Dermis microvascular lymphatic vessel endothelial cell (primary cell): ENCODE measurements at places on chromosomes 2 and 18. TPM values are rescaled to one million over a fixed set of nuclear protein-coding genes. Genes with fewer than 3 reads are reported as not detected.

The ATP6V1C2 gene
- under 0.01 TPM in 2 replicates for total RNA-seq

The CRYGC gene
- total RNA-seq: not detected in 2 replicates

The B3GNT7 gene
- 7.2 and 19.1 TPM in 2 replicates for total RNA-seq

The ACVR2A gene
- 3.5 and 4.0 TPM in 2 replicates for total RNA-seq

The CD8B gene
- not detected in 2 replicates for total RNA-seq

The ACMSD gene
- not detected in 2 replicates for total RNA-seq

The INHBB gene
- 20.4 and 35.3 TPM in 2 replicates for total RNA-seq

The PLCD4 gene
- 0.76 and 1.4 TPM in 2 replicates for total RNA-seq

The ANKRD29 gene
- total RNA-seq: 1.3 and 2.0 TPM in 2 replicates

The ATF2 gene
- 37.6 and 41.1 TPM in 2 replicates for total RNA-seq

The ARL5A gene
- total RNA-seq: 52.9 and 66.4 TPM in 2 replicates

The TEX44 gene
- not detected in 2 replicates for total RNA-seq

The IMPA2 gene
- total RNA-seq: 8.6 and 14.8 TPM in 2 replicates

The RTP5 gene
- not detected in 2 replicates for total RNA-seq

The LIMS2 gene
- 3.1 and 5.3 TPM in 2 replicates for total RNA-seq

The FSHR gene
- total RNA-seq: not detected in 2 replicates

The TFPI gene
- 716 and 1,528 TPM in 2 replicates for total RNA-seq

The PIKFYVE gene
- 19.3 and 24.5 TPM in 2 replicates for total RNA-seq

The SATB2 gene
- total RNA-seq: 0.26 and 0.76 TPM in 2 replicates

The C2orf42 gene
- total RNA-seq: 9.9 and 13.7 TPM in 2 replicates

The PSTPIP2 gene
- 0.63 and 0.64 TPM in 2 replicates for total RNA-seq

The SAG gene
- total RNA-seq: under 0.01 TPM in 1 of 2 replicates, not detected in the other

The PLA2R1 gene
- 16.2 and 26.9 TPM in 2 replicates for total RNA-seq

The DNER gene
- total RNA-seq: under 0.01 and 0.13 TPM in 2 replicates

The CIB4 gene
- total RNA-seq: not detected in 2 replicates

The TUBA3E gene
- total RNA-seq: not detected in 2 replicates

The STPG4 gene
- under 0.01 TPM in 1 of 2 replicates, not detected in the other for total RNA-seq

The RSAD2 gene
- 0.25 and 0.39 TPM in 2 replicates for total RNA-seq

The EIF2AK2 gene
- total RNA-seq: 17.2 and 20.4 TPM in 2 replicates

The KCNG2 gene
- total RNA-seq: 0.26 and 2.4 TPM in 2 replicates

The NT5DC4 gene
- not detected in 2 replicates for total RNA-seq

The C2orf74 gene
- total RNA-seq: 3.2 and 5.9 TPM in 2 replicates
